ENCODE measurements at places on chromosomes 7 and 10.
A peak's percentile ranks its signal among the peaks of the same experiment; 100 is the strongest.

DNA sequence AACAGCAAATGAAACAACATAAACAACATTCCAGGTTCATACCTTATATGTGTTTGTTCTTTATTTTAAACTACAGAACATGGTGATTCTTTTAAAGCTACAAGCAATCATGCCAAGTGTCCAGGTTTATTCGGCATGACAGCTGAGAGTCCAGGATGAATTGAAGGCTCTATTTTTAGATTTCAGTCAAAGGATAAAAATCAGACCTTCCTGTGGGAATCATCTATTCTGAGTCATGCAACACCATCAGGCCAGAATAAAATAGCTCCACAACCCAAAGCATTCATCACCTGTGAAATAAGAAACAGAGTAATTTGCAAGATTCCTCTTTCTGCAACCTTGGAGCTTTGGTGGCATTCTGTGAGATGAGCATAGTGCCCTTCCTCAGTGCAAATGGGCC is 292.4 kb upstream of the MYO3A start:
- DNase-seq = no peak

GRCh38 chr10:15169555-15170401 is 1.3 kb upstream of the NMT2 start:
- peak; percentile 49 for DNase-seq

- DNase-seq = no peak
Measured at GRCh38 chr10:76040107-76040829, 608.8 kb downstream of the LRMDA start.

GRCh38 chr7:20282959-20283358 is 47.7 kb upstream of the ITGB8 start:
- DNase-seq = no peak

DNA sequence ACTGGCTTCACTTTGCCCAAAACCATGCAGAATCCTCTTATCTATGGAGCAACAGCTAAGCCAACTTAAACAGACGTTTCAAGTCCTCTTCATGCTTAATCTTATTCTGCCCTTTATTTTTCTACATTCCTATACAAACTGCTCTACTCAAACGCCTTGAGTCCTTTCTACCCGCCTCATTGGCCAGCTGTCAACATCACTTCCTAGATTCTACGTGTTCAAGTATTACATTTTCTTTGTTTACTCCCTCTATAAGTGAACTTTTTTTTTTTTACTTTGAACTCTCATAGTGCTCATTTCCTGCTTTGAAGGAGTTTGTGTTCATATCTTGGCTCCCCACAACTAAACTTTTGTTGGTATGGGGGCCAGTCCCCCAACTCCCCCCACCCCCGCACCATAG is 28.9 kb upstream of the SLC26A5 start:
- DNase-seq = no peak

DNA sequence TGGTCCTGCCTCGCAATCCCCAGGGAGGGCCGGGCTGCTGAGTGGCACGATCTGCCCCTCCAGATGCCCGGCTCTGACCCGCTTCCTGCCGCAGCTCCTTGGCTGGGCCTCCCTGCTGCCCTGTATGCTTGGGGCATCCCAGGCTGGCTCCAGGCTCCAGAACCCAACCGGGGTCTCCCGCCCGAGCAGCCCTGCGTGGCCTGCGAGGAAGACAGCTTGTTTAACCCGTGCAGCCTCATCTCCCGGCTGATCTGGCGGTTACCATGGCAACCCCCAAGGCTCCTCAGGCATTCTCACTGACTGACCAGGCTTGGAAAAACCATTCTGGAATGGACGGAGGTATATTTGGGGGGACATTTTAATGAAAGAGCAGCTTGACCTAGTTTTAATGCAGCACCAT is 232.4 kb upstream of the MYO3A start:
- DNase-seq = no peak

- no peak for DNase-seq
Measured at GRCh38 chr7:101733713-101734475, 83.5 kb upstream of the CUX1 start.

DNA sequence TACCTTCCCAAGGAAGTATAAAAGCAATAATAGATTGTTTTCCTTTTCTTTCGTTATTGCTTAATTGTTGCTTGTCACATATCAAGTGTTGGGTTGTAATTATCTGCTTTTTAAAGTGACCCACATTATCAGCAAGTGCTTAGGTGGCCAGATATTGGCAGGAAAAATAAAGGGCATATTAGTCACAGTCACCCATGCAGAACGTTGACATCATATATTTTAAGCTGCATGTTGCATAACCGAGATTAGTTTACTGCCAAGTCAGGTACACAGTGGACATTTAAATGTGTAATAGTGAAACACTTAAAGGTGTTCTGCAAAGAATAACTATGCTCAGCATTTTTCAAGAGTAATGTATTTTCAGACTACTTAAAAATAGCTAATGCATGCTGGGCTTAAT is 11.4 kb downstream of the NEBL start:
- DNase-seq = no peak

- no peak for DNase-seq
Measured at GRCh38 chr10:69394020-69394419, 22.7 kb downstream of the TACR2 start.

- no peak for DNase-seq
Measured at GRCh38 chr7:140638173-140638791, 2.3 kb downstream of the DENND2A start.

DNA sequence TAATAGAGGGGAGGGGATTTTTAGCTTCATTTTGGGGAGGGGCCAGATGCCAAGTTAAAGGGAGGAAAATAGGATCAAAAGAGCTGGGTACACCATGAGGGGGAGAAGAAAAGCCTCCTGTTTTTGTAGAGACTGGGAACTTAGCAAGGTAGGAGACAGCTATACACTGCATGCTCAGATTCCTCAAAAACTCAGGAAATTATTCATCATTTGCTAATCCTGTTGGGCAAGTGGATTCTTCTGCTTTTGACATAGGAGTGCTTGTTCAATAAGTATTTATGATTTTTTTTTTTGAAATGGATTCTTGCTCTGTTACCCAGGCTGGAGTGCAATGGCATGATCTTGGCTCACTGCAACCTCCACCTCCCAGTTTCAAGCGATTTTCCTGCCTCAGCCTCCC is 73.4 kb downstream of the LYZL2 start:
- no peak for DNase-seq

GRCh38 chr7:75955331-75955955 is 39.0 kb downstream of the TMEM120A start:
- no peak for DNase-seq

GRCh38 chr10:48740015-48740707 is 55.5 kb downstream of the WDFY4 start:
- no peak for DNase-seq

- no peak for DNase-seq
Measured at GRCh38 chr7:133409421-133409820, 156.5 kb downstream of the EXOC4 start.

DNA sequence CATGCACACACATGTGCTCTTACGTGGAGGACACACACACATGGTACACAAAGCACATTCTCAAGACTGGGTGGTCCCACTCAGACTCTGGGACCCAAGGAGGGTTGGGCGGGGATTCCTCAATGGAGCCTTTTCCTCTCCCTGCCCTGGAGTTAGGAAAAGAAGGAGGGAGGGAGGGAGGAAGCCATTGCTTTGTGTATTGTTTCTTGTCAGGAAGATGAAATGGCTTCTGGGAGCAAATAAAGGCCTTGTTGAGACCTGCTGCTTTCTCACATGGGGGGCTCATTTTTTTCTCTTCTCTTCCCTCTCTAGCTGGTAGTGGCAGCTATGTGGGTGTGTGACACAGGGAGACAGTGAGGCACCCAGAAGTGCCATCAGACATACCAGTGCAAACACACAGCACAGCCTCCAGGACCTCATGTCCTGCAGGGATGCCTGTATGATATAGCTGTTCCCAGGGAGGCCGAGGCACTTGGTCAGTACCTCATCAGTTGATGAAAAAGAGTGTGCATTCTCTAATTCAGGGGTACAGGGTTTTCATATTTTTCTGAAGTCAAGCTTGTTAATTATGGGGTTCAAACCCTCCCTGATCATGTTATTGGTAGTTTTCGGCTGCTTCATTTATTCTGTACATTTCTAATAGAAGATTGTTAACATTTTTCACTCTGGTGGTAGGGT is 5.7 kb downstream of the AQP1 start:
- no peak for DNase-seq

DNA sequence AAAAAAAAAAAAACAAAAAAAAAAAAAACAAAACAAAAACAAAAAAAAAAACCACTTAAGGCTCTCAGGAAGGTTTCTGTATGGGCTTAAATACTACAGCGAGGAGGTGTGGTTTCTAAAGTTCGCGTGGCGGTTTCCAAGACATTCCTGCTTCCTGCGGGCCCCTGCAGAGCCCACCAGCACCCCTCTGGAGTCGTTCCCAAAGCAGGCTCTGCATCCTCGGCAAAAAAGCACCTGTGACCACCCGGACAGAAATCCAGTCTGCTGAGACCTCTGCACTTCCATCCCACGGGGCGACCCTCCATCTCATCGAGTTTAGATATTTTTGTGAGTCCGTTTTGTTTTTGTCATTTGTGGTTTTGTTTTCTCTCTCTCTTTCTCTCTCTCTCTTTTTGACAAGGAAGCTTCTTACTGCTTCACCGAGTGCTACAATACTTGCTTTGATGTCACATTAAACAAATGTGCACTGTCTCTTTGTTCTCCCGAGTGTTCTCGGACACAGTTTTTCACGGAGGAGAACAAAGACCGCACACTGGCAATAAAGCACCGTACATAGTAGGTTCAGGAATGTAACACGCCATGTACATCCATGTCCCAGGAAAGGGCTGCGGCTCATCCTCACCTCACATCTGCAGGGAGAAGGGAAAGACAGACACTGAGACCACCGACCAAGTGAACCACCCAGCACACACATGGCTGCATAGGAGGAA is 21.5 kb downstream of the PDGFA start:
- no peak for DNase-seq

DNA sequence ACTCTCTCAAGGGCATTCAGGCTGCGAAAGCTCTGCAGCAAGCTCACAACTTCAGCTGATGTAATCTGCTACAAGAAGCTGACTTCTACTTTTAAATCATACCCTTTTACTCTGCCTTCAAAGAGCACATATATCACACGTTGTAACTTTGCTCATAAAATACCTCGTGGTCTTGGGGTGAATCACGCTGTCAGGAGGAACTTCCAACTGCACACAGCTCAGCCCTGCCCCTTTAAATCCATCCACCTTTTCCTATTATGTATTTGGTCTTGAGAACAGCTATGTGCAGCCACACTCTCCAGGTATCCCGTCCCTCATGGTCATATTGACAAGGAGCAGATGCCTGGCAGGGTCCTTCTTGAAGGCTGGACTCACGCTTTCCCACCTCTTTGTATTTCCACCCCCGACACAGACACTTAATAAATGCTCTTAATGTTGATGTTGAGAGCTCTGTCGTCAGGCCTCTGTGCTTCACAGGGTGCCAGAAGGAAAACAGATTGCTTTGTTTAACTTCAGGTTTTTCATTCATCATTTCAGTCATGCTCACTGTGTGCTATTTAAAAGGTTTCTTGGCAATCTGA is 47.6 kb downstream of the ICA1 start:
- DNase-seq = no peak
